ENCODE measurements at places on chromosomes 6 and 20. TPM values are rescaled to one million over a fixed set of nuclear protein-coding genes. Genes with fewer than 3 reads are reported as not detected.

The ALDH8A1 gene
- 0.80 TPM for polyA plus RNA-seq

DNA sequence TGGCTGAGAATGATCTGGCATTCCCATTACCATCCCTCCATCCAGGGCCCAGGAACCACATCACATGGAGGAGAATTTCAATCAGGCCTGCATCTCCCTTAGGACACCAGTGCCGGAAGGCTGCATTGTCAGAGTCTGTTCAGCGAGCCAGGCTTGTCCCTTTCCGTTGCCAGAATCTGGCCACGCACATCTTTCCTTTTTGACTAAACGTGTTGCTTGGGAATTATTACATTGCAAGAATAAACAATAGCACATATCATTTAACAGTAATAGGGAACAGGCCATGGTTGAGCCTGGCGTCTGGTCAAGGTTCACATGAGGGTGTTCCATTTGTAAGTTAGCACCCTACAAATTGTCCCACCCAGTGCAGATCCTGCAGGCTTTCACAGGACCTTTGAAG is 42.8 kb downstream of the SOBP start:
- no peak for DNase-seq

The COL12A1 gene
- polyA plus RNA-seq = 23.2 TPM

The MRAP2 gene
- 6.8 TPM for polyA plus RNA-seq

- DNase-seq = no peak
These were observed 69.4 kb upstream of the PRL start for GRCh38 chr6:22366214-22366613.

- DNase-seq = no peak
These were observed 30.6 kb downstream of the TSHZ2 start for GRCh38 chr20:53002786-53003185.

DNA sequence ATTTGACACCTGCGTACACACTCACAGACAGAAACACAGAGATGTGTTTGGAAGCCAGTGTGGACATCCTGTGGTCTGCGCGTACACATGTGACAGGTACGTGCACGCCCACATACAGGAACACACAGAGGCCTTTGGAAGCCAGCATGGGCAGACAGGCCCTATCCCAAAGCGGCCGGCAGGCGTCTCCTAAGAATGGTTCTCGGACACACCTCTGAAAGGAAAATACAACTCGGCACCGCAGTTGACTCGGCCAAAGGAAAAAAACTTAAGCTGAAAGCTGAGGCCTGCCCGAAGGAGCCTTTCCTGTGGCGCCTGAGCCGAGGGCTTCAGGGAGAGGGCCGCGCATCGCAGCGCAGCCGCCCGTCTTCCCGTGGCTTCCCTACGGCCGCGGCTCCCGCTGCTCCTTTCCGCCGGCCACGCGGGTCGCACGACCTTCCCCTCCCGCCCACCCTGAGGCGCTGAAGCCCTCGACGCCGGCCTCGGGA is 1.4 kb upstream of the CEP43 start:
- peak; percentile 87 for DNase-seq

GRCh38 chr6:29663300-29664042 is 6.6 kb downstream of the MOG start:
- DNase-seq = no peak

DNA sequence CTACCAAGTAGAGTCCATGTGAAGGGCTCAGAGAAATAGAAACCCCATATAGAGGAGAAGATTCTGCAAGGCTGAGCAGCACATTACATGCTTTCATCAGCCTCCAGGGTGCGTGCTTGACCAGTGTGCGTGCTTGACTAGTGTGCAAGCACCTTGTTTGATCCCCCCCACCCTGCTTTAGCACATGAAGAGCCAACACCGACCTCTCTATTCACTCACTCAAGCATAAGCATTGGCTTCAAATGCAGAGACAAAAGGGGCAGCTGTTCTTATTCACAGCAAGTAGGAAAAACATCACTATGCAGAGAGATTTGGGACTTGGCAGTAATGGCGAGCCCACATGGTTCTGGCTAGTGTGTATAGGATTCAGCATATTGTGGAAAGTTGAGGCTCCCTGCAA is 278.7 kb upstream of the RNF217 start:
- no peak for DNase-seq

- DNase-seq = no peak
These were observed 169.0 kb upstream of the GJE1 start for GRCh38 chr6:141963543-141964295.

DNA sequence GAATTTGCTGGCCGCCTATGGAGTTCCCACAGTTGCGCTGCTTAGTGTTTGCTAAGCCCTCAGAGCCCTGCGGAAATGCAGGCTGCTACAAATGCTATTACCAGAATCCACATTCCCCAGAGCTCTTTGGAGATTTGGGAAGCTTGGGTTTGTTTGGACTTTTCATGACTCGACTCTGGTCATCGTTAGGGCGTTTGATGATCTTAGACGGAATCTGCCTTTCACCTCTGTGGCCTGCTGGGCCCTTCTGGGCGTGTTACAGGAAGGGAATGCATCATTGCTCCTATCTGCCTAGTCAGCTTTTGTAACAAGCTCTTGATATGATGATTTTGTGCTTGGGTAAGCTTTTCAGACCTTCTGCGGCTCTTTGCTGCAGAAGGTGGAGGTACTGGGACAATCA is 50.8 kb downstream of the EYA2 start:
- no peak for DNase-seq

GRCh38 chr6:108453601-108454185 is 107.0 kb upstream of the FOXO3 start:
- no peak for DNase-seq

GRCh38 chr6:170438861-170439260 is 114.2 kb downstream of the PSMB1 start:
- DNase-seq = no peak

The TGM2 gene
- polyA plus RNA-seq = 117 TPM

The HDGFL1 gene
- not detected for polyA plus RNA-seq

Data from left lung (tissue), 14 donors.